Karpas-422 (cell line): ENCODE measurements at places on chromosomes 11 and 22. TPM values are rescaled to one million over a fixed set of nuclear protein-coding genes. Genes with fewer than 3 reads are reported as not detected.

DNA sequence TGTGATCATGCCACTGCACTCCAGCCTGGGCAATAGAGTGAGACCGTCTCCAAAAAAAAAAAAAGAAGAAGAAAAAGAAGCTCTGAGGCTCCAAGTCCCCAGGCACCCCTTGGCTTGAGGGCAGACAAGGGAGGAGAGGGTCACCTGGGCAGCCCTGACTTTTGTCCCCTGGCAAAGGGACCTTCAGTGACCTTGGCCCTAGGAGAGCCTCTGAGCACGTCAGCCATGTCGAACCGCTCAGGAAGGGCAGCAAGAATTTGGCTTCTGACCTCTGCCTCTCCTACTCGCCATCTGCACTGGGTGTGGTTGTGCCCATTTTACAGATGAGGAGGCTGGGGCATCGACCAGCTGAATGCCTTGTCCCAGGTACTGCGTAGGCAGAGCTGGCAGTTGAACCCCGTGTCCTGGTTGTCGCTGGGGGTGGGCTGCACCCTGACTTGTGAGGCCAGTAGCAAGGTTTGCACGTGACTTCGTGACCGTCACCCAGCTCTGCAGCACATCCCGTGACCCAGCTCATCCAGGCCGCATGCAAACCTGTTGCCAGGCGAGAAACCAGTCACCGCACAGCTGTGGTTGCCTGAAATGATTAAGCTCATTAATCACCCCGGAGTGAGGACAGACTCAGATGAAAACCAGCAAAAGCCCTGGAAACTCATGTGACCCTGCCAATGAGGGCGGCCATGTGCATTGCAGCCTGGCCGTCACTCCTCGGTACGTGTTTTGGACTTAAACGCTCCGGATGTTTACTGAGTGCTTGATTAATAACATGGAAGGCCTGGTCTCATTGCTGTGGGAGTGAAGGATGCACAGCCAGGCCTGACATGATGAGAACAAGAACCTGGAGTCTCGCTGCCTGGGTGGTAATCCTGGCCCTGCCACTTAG lies 47.7 kb upstream of the PPP6R3 start:
- peak; percentile 53 for DNase-seq

Gene APOBEC3G
- total RNA-seq: 6.0 and 6.5 TPM in 2 replicates

DNA sequence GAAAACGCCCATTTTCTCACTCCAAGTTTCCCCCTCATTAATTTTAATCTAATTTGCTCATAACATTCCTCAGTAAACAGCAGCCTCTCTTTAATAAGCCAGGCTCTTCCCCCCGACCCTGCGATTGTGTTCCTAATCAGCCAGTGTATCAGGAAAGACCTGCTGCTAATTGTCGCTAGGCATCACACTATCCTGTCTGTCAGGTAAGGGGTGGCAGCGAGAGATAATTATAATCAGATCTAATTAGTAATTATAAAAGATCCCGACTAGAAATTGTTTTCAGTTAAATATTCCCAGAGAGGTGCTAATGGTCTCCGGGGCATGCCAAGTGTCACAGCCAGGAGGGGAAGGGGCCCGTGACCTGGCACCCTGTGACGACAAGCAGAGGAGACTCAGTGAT lies 142.8 kb downstream of the ST3GAL4 start:
- no peak for DNase-seq

GRCh38 chr11:111815489-111815888 lies 49.3 kb upstream of the PPP2R1B start:
- DNase-seq: no peak

DNA sequence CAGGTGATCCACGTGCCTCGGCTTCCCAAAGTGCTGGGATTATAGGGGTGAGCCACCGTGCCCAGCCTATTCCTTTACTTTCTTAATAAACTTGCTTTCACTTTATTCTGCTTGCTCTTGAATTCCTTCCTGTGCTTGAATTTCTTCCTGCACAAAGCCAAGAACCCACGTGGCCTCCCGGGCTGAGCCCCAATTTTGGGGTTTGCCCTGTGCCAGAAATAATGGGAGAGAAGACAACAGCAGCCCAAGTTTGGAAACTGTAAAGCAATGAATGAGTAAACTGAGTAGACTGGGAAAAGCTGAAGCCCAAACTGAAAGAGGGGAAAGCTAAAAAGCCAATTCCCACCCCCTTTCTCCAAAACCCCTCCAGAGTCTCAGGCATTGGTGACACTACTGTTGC lies 136.4 kb downstream of the NECTIN1 start:
- no peak for DNase-seq

DNA sequence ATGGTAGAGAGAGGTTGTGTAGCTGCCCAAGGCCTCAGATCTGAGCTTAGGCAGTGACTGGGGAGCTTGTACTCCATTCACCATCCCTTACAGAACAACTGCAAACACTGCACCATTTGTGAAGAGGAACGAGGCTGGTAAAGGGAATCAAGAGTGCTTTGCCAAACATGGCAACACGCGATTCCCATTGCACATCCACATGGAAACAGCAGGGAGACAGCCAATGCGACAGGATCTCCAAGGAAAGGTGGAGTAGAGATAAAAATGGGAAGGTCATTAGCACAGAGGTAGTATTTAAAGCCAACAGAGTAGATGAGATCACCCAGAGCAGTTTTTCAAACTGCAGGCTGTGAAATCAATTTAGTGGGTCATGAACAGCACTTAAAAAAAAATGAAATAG lies 42.0 kb downstream of the TCF20 start:
- peak; percentile 55 for DNase-seq

- DNase-seq: no peak
Measured at GRCh38 chr11:60831501-60832079, 10.3 kb upstream of the CCDC86 start.

DNA sequence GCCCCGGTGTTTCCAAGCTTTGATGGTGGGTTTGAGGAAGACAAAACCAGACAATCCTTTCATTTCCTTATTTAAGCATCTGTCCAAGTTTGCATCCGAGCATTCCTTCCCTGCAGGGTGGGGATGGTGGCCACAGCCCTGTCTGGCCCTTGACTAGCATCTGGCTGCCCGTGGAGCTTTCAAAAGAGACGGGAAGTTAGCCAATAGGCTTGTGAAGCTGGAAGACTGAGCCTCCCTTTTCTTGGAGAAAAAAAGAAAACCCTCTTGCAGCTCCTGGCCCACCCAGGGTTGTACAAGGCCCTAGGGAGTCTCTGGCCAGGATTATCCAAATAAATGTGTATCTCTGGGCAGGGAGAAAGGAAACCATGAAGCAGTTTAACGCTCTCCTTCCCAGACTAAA lies 60.6 kb downstream of the MICAL2 start:
- DNase-seq: no peak

Gene SAA4
- not detected in 2 replicates for total RNA-seq

DNA sequence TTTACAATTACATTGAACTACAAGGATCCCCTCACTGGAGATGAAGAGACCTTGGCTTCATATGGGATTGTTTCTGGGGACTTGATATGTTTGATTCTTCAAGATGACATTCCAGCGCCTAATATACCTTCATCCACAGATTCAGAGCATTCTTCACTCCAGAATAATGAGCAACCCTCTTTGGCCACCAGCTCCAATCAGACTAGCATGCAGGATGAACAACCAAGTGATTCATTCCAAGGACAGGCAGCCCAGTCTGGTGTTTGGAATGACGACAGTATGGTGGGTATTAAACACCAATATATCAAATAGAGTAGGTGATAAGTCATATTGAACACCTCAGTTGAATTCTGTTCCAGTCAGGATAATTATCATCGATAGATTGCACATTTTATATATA lies 4.4 kb downstream of the FBXO7 start:
- no peak for DNase-seq

GRCh38 chr11:67498544-67498972 lies 6.6 kb downstream of the PITPNM1 start:
- no peak for DNase-seq

GRCh38 chr11:110299006-110299785 lies 2.8 kb upstream of the RDX start:
- DNase-seq: no peak

DNA sequence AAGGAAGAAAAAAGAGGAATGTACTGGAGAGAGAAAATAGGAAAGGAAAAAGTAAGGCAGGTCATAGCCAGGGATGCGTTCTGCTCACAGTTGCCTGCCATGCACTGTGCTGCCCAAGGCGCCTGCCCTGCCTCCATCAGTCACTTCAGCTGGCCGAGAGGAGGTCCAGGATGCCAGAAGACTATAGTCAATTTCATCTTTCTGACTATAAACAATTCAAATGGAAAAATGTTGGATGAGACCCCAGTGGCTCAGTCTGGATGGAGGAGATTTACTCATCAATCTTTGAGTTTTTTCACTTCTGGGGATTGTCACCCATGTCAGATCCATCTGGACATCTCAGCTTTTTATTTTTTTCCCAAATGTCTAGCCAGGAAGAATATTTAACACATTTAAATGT lies 36.7 kb upstream of the CLMP start:
- no peak for DNase-seq

DNA sequence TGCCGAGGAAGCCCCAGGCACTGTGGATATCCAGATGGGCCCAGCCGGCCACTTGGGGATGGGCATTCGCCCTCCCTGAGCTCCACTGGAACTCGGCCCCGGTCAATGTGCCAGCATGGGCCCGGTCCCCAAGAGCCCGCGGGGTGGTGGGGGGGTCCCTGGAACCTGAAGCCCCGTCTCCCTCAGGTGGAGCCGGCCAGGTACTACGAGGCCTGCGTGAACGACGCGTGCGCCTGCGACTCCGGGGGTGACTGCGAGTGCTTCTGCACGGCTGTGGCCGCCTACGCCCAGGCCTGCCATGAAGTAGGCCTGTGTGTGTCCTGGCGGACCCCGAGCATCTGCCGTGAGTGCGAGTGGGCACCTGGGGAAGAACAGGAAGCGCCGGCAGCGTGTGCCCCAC lies 21.2 kb downstream of the MUC5AC start:
- no peak for DNase-seq

DNA sequence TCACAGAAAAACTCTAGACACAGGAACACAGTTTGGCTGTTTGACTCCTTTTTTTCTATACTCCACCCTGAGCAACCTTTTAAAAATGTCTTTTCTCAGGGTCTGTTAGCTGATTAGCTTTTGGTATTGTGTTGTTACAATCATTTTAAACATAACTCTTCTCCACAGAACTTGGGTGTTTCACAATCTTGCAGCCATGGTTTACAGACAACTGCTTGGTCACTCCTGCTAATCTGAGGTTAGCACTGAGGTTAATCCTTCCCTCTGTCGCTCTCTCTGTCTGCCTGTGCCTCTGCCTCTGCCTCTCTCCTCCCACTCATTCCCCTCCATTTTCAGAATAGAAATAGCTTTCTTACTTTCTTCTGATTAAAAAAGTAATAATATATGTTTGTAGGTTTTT lies 62.4 kb upstream of the ZBED5 start:
- DNase-seq: no peak

DNA sequence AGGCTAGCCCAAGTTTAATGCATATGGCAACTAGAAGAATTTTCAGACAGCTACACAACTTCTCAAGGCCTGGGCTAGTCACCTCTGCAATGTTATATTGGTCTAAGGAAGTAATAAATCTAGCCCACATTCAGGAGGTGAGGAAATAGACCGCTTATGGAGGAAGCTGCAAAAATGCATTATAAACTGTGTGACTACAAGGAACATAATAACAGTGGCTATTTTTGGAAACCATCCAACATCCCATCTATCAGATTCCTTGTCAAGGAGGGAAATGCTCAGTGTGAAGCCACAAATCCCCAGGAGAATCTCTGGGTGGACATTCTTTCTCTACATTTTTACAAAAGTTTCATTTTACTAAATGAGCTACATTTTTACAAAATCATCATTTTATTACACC lies 76.1 kb downstream of the BBOX1 start:
- no peak for DNase-seq

Gene NELL1
- total RNA-seq: 0.19 and 0.25 TPM in 2 replicates

- no peak for DNase-seq
Measured at GRCh38 chr11:27718346-27718862, 18.1 kb upstream of the BDNF start.

Gene NR1H3
- 6.9 and 15.8 TPM in 2 replicates for total RNA-seq

GRCh38 chr11:124799348-124800225 lies 619 bp downstream of the MSANTD2 start:
- DNase-seq: peak; percentile 59

DNA sequence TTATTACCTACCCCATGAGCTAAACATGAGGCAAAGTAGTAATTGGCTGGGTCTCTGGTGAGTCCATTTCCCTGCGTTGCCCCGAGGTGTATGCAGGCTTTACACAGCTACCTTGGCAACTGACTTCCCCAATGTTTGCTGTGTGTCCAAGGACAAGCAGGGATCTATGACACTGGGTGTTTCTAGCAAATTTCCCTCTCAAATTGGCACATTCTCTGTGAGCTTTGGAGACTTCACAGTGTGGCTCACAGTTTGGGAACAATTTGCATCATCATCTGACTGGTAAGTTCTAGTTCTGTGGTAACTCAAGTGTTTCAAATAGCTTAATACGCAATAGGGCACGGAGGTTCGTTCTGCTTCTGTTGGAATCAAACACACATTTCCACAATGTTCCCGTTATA lies 12.5 kb downstream of the NNMT start:
- no peak for DNase-seq

Gene APOL3
- total RNA-seq: 0.60 and 1.7 TPM in 2 replicates

Gene TBX10
- not detected in 2 replicates for total RNA-seq

GRCh38 chr22:25025491-25026400 lies 73.2 kb downstream of the KIAA1671 start:
- no peak for DNase-seq

DNA sequence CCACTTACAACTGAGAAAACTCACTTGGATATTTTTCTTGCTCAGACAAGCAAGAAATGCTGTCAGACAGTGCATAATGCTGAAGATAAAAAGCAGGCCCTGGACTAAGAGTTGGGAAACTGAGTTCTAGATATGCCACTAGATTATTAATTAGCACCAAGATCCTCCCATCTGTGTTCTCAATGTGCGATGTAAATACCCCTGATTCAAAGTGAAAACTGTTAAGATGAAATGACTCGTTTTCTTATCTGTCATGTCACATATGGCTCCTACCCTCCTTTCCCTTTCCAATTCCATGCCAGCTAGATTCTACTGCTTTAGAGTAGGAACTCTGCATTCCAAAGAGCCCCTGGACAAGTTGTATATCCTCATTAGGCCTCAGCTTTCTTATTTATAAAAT lies 88.9 kb upstream of the CLNS1A start:
- no peak for DNase-seq

- no peak for DNase-seq
Measured at GRCh38 chr11:113477321-113477720, 2.1 kb upstream of the DRD2 start.

GRCh38 chr22:38282397-38282796 lies 9.6 kb upstream of the TMEM184B start:
- DNase-seq: no peak

GRCh38 chr11:67344264-67344663 lies 9.1 kb downstream of the POLD4 start:
- no peak for DNase-seq

DNA sequence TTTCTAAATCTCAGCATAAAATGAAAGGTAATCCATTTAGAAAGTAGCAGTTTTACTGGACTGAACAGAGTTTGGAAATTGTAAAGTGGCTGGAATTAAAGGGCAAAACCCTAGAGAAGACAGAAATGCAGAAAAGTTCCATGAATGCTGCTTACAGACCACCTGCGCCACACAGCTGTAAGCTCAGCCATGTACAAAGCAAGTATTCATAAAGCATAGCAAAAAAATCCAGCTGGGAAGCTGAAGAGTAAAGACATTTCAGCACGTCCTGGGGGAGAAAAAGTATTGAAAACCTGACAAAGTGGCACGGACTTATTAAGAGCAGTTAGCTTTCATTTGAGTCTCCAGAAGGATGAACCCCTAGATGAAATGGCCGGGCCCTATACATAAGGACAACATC lies 220.1 kb upstream of the CNTN5 start:
- no peak for DNase-seq
